ENCODE measurements at places on chromosomes 7 and 10.

GRCh38 chr10:126114884-126115555 is 218.7 kb downstream of the FANK1 start:
- no peak for DNase-seq

GRCh38 chr10:3331690-3332230 is 159.2 kb upstream of the PITRM1 start:
- DNase-seq: no peak

DNA sequence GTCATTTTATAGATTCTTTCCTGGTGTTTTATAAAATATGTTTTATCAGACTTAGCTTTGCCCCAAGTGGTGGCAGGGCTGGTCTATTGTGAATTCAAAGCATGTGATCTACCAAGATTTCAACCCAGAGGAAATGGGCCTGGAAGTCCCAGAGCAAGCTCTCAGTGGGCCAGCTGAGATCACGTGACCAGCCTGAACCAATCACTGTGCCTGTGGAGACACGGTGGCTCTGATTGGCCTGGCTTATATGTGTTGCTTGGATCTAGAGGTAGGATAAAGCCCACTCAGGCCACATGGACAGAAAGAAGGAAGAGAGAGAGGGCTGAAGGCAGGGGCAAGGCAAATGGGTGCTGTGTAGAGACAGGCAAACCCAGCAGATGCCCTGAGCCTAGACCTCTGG is 65.5 kb upstream of the GATA3 start:
- DNase-seq: no peak

- no peak for DNase-seq
Measured at GRCh38 chr10:86253091-86254072, 113.2 kb downstream of the GRID1 start.

GRCh38 chr7:37504801-37505200 is 56.1 kb upstream of the ELMO1 start:
- DNase-seq: no peak

- no peak for DNase-seq
Measured at GRCh38 chr10:15201589-15202300, 33.3 kb upstream of the NMT2 start.

GRCh38 chr7:86949052-86949778 is 110.2 kb downstream of the ELAPOR2 start:
- no peak for DNase-seq

- no peak for DNase-seq
Measured at GRCh38 chr7:131268906-131269305, 58.8 kb upstream of the MKLN1 start.

Measured in activated CD8-positive, alpha-beta memory T cell treated with anti-CD3 and anti-CD28 coated beads, Interleukin-2, amount 50 U/mL, for 48 hours (primary cell).